ENCODE measurements at places on chromosomes 5 and 9.

- no peak for DNase-seq
These were observed 154.1 kb downstream of the SNX18 start for GRCh38 chr5:54671681-54672080.

DNA sequence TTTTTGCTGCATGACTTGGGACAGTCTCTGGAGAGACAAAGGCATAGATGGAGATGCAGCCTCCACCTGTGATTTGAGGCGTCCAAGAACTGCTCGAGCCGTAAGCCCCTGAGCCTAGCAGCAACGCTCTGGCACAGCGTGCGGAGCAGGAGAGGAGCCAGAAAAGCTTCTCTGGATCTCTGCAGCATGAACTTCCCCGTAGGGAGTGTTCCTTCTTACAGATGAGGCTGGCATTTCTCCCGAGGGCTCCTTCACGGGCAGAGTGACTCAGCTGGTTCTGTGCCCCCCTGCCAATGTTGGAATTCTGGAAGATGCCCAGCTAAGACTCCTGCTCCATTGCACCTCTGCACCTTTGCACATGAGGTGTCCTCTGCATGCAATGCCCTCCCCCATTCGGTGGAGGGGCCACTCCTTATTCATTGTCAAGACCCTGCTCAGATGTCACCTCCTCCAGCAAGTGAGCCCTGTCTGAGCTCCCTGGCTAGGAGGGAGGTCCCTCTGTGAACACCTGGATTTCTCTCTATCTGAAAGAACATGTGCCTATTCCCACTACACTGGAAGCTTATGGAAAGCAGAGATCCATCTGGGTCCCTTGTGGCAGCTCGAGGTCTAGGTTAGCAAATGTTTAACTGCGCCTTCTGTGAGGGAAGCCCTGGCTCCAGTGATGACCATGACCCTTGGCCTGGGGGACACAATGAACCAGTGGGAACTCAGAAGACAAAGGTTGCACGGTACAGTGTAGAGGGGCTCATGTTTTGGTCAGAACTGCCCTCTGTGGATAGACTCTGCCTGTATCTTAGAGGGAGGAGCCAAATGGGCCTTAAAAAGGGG lies 39.6 kb downstream of the SH3PXD2B start:
- DNase-seq = peak; percentile 25

GRCh38 chr5:10467281-10468198 lies 25.9 kb downstream of the ROPN1L start:
- peak; percentile 42 for DNase-seq

- DNase-seq = no peak
These were observed 83.0 kb downstream of the ZNF462 start for GRCh38 chr9:106945727-106946660.

GRCh38 chr5:153267506-153267905 lies 223.0 kb upstream of the GRIA1 start:
- DNase-seq = no peak

DNA sequence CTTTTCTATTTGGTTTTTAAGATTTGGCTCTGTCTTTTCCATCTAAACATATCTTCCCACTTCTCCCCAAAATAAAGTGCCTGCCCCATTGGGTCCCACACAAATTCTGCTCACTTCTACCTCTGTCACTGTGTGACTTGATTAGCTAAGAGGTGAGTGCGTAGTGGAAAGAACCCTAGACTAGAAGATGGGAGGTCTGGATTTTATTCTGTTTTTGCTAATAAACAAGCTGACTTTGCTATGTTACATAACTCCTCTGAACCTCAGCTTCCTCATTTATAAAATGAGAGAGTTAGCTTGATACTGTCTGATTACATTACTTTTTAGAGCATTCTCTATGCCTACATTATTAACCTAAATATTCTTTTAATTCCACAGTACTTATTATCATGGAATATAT lies 51.3 kb upstream of the PTGER4 start:
- DNase-seq = no peak

DNA sequence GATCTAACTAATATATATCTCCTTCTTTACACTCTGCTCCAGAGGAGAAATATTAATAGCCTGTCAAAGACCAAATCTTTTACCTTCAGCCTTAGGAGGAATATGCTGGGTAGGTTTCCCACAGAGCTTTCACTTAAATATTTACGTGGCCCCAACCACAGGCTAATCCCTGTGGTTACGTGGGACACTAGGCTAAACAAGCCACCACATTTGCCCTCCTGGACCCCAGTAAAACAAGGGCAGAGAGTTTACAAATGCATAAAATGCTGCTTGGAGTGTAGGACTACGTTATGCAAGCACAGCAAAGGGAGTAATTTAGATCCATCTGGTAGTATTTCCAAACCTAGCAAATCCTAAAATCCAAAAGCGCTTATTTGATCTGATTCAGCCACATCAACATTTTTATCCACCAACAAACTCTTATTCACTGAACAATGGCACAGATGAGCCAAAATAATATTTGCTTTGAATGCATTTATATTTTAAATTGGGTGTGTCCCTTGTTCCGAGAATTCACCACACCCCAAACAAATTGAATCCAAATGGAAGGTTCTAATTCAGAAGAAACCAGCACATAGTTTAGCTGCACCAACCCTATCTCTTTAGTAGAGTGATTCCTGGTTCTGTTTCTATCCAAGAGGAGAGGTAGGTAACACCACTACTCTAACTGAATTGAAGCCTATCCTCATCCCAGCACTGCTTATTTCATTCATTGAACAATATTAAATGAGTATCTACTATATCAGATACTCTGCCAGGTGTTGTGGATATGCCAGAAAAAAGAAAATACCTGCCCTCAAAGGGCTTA lies 179.0 kb downstream of the TSSK1B start:
- no peak for DNase-seq

GRCh38 chr9:35669331-35670145 lies 4.2 kb upstream of the CA9 start:
- peak; percentile 72 for DNase-seq

DNA sequence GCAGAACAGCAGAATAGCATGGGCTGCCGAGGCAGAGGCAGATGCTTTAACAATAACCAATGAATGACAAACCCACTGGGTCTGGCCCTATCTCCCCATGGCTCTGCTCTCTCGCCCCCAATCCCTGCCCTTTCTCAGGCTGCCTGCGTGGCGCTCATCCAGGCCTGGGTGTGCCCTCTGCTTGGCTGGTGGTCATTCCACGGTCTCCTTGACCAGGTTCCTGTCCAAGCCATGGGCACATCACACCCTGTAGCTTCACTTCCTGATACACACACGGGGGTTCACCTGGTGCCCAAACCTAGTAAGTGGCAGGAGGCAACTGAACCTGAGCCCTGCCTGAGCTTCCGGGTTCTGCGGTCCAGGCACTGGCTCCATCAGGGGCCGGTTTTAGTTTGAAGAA lies 87.6 kb downstream of the DAP start:
- DNase-seq = no peak

- DNase-seq = no peak
These were observed 270.4 kb downstream of the NSG2 start for GRCh38 chr5:174315871-174316270.

Measured in ACHN (cell line).